Foreskin fibroblast (primary cell): ENCODE measurements at places on chromosomes 2 and 18.

DNA sequence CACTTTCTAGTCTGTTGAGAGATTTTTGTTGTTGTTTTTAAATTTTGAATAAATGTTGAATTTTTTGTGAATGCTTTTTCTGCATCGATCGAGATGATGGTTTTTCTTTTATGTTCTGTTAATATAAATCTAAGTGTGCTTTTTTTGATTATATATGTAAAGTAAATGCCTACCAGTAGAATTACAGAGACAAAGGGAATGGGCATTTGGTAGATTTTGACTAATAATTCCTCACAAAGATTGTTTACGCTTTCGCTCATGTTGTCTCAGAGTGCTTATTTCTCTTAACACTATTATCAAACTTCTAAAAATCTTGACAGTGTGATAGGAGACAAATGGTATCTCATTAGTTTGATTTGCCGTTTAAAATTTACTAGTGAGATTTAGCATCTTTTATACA lies 3.7 kb downstream of the MYO3B start:
- DNase-seq, result no peak

DNA sequence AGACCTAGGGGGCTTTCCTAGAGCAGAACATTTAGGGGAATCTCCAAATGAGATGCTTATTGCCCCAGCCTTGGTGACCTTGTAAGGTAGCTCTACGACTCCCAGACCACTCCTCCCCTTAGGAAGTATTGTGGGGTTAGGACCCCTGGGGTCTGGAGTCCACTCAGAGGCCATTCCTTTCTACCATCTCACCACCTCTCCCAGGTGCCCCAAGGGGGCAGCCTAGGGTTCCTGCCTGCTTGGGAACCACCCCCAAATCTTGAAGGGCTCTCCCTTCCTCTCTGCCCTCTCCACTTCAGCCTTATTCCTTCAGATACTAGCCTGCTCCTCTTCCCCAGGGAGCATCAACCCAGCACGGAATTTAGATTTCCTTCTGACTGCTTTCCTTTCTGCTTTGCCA lies 17.5 kb upstream of the EXOC6B start:
- no peak for DNase-seq

DNA sequence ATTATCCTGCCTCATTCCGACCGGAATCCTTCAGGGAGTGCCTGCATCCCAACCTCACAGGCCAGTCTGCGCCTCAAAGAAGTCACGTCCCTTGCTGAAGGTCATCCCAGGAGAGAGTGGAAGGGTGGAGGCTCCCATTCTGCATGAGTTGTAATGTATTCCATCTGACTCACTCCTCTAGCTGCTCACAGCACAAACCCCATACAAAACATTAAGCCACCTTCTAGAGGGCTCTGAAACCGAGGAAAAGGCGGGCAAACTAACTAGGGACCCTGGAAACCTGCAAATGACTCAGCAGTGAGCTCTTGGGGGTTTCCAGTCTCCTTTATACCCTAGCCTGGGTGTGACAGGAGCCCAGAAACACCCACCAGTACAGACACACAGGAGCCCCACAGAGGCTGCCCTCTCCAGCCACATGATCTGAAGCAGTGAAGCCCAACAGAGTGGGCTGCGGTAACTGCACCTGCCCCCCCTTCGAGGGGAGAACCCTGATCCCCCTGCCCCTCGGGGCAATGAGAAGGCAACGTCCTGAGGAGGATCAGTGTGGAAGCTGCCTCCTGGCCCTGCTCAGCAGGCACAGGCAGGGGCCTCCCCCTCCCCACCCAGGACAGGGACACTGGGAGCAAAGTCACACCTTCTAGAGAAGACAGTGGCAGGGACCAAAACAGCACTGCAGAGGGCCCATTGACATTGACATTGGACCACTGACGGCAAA lies 69.3 kb upstream of the SNTG2 start:
- DNase-seq, result peak; percentile 71

DNA sequence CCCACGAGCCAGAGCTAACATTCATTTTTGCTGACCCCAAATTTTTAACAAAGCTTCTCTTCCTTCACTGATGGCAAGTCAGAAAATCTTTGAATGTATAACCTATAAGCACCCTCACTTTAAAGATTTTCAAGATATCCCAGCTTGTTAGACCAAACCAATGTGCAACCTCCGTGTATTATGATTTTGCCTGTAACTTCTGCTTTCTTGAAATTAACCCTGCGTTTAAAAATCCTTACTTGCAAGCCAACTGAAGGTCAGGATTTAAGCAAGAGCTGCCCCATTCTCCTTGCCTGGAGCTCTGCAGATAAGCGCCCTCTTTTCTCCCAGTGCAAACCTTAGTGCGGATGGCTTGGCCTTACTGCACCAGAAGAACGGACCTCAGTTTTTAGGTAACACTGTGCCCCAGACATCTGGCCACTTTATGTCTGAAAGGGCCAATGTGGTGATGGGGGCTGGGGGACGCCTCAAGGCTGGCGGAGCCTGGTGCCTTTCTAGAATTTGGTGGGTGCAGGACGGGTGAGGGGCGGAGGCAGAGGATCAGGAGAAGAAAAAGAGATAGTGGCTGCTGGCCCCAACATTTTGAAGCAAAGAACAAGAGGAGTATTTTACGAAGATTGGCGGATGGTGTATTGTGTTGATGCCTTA lies 805 bp upstream of the TNFRSF11A start:
- no peak for DNase-seq

GRCh38 chr2:176138923-176139660 lies 9.6 kb downstream of the HOXD8 start:
- DNase-seq, result no peak

DNA sequence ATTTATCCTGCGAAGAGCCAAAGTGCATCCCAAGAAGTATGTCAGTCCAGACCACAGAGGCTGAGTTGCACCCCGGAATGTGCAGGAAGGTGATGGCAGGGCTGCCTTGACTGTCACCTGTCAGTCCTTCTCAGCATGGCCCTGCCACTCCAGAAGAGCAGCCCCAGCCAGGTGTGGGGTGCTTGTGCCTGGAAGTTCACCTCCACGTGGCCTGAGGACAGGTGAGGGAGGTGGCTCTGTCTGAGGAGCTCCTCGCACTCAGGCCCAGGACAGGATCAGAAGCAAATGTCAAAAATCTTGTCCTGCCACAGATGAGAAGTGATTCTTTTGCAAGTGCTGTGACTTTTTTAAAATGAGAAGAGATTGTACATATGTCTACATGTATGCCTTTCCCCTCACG lies 31.4 kb upstream of the B3GNT7 start:
- DNase-seq, result no peak

DNA sequence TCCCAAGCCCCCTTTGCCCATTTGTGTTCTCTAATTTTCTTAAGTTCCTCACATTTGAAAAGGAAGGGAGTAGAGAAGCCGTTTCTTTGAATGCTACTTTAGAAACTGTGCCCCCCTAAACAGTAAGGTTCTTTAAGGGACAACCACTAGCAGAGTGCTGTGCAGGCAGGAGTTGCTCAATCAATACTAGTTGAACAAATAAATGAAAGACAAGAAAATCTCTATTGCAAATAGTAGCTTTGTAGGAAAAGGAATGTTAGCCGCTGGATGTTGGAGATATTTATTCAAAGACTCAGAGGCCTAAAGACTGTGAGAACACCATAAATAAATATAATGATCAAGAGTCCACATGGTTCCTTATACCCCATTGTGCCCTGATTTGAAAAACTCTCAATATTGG lies 119.8 kb upstream of the SMAD7 start:
- no peak for DNase-seq

DNA sequence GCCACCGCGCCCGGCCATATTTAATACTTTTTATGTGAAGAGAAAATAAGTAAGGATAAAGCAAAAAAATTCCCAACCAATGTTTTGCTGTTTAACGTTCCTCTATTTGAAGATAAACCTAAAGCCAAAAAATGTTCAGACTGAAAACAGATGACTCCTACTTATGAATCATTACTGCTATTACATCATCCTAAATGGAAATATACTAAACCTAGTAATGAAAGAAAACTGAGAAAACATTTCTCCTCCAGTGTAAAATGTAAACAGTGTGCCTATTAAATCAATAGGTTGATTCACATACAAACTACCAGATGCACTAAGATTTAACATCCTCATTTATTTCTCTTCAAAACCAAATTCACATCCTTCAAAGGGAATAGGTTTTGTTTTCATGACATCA lies 43.5 kb downstream of the CWC22 start:
- DNase-seq, result peak; percentile 29

- peak; percentile 42 for DNase-seq
These were observed 2.0 kb upstream of the CHRND start for GRCh38 chr2:232523682-232524597.

GRCh38 chr2:157935378-157935906 lies 59.3 kb upstream of the ACVR1 start:
- DNase-seq, result no peak

DNA sequence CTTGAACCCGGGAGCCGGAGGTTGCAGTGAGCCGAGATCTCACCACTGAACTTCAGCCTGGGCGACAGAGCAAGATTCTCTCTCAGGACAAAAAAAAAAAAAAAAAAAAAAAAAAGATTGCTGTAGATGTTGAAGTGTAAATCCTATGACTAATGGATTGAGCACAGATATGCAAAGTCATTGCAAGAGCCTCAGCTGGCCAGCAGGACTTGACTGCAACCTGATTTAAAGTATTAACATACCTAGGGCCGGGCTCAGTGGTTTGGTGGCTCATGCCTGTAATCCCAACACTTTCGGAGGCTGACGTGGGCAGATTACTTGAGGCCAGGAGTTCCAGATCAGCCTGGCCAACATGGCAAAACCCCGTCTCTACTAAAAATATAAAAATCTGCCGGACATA lies 103.4 kb upstream of the MSH2 start:
- peak; percentile 76 for DNase-seq

GRCh38 chr18:48573632-48574283 lies 34.9 kb downstream of the CTIF start:
- no peak for DNase-seq

- peak; percentile 82 for DNase-seq
These were observed 45.6 kb upstream of the RNU4ATAC start for GRCh38 chr2:121485039-121485438.

GRCh38 chr2:71938659-71939587 lies 208.7 kb downstream of the CYP26B1 start:
- no peak for DNase-seq
